ENCODE measurements at places on chromosomes 3 and 15.

DNA sequence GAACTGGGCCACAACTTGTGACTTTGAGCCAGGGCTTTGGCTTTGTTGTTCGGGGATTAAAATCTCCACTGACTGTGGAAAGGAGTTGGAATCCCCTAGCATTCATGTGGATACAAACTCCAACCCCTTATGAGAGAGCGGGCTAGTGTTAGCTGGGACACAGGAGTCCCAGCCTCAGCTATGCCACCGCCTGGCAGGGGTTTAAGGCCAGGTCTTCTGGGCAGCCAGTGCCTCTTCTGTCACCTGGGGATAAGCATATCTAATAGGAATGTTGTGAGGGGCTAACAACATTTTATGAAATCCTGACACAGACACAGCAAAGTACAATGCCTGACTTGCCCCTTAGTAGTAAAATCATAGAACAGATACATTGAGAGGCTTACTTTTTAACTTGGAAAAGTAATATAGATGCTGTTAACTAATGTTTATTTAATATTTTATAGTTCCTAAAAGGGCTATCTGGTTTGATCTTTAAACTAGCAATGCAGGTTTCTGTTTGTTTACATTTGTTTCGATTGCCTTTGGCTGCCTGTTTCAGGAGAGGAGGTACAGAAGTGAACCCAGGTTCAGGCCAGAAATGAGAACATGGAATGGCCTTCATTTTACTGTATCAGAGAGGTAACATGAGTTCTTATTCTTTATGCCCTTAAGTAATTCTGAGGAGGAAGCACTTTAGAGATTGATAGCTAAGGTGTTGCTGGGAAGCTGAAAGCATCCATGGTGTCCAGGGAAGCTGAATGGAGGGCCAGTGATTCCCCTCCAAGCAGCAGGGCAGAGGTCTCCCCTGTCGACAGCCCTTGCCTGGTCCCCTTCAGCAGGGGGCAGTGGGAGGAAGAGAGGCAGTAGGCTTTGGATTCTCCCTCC, 8.7 kb downstream of the GPR160 start:
- DNase-seq: no peak

DNA sequence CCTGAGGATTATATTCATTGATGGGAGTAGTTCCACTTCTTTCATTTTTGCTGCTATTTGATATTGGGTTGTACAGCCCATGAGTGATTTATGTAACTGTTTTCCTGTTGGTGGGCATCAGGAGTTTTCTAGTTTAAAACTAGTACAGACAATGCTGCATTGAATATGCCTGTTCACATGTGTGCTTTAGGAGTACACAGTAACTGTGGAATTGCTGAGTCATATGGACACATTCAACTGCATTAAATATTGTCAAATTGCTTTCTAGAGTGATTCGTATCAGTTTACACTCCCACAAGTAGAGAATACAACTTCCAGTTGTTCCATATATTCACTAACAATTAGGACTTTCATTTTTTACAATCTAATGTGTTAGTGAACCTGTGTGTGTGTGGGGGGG, 59.8 kb upstream of the THSD4 start:
- DNase-seq: no peak

- peak; percentile 19 for DNase-seq
These were observed 256.5 kb downstream of the SHQ1 start for GRCh38 chr3:72591522-72592421.

GRCh38 chr3:9399746-9400145, 2.3 kb downstream of the SETD5 start:
- peak; percentile 76 for DNase-seq
